ENCODE measurements at places on chromosomes 3 and 15.

DNA sequence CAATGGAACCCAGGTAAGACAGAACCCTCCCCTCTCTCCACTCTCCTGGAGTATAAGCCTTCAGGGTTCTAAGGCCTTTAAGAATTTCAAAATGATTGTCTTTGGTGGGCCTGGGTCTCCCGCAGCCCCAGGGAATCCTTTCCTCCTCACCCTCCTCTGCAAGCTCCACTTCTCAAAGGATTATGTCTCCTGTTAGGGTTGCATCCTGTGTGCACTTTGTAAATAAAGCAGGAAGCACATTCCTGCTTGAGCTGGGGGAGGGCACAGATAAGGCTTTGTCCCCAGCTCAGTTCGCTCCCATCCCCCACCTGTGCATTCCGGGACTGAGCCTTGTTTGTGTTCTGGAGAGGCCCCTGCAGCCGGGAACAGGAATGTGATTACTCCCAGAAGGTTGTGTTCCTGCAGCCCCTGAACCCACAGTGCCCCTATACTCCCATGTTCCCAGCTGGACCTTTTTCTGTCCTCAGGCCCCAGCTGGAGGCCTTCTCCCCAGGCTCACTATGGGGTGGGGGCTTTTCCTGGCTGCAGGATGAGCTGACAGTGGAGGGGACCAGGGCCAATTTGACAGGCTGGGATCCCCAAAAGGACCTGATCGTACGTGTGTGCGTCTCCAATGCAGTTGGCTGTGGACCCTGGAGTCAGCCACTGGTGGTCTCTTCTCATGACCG lies 9.5 kb downstream of the TYRO3 start:
- H3K36me3 ChIP-seq = peaks cover 38% of the 10 kb centered on the region
- H3K27me3 ChIP-seq = no peaks in the 10 kb centered on the region
- H3K27ac ChIP-seq = peak overlapping the region; percentile 95
- DNase-seq = peak; percentile 89
- peak overlapping the region; percentile 41 for H3K4me3 ChIP-seq
- peaks cover 62% of the 10 kb centered on the region for H3K4me1 ChIP-seq

DNA sequence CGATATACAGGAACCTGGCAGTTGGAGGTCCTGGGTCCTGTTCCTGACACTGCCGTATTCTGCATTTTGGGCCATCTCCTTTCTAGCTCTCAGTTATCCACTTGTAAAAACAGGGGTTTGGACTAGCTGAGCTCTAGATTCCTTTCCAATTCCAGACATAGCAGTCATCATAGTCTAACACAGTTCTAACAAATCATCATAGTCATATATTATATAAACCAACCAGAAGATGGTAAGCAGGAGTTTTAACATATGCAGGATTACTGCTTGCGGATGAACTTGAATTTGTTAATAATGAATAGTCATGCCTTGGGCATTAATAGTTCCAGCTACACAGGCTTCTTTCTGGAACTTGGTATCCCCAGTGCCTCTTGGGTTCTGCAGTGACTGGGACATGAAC lies 26.6 kb downstream of the MASP1 start:
- H3K4me1 ChIP-seq = peaks cover 15% of the 10 kb centered on the region
- no peak for DNase-seq
- H3K27me3 ChIP-seq = peaks cover 2% of the 10 kb centered on the region

GRCh38 chr3:141802316-141803077 lies 39.3 kb downstream of the GRK7 start:
- H3K36me3 ChIP-seq = peaks cover 3% of the 10 kb centered on the region
- H3K4me3 ChIP-seq = no peak overlapping the region
- H3K27me3 ChIP-seq = peaks cover 12% of the 10 kb centered on the region
- no peak for DNase-seq
- no peak overlapping the region for H3K27ac ChIP-seq
- peaks cover 15% of the 10 kb centered on the region for H3K4me1 ChIP-seq

DNA sequence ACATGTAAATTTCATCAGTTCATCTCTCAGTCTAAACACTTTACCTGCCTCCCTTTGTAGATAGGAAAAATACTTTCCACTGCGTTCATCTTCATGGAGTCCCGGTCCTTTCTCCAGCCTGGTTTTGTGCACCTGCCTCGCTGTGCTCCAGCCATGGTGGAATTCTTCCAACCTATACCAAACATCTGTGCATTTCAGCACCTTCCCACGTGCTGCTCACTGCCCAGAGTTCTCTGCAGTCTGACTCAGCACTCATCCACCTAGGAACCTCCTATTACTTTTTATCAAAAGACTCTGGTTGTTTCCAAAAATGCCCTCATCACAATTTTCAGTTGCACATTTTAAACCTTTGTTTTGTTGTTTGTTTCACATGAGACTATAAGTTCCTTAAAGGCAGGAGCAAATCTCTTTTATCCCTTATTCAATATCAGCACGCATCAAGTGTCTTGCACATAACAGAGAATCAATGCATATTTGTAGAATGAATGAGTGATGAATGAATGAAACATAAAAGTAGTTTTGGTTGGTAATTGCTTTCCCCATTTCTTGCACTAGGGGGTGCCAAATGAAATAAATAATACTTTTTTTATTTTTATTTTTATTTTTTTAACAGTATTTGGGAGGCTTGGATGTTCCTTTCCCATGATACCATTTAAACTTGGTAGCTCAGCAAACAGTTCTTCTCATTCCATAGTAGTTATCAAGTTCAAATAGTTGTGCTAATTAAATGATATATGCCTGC lies 30.2 kb upstream of the ADAMTS9 start:
- H3K4me1 ChIP-seq = peaks cover 11% of the 10 kb centered on the region
- H3K27me3 ChIP-seq = no peaks in the 10 kb centered on the region
- no peak overlapping the region for H3K27ac ChIP-seq
- H3K36me3 ChIP-seq = no peaks in the 10 kb centered on the region
- H3K4me3 ChIP-seq = no peak overlapping the region

DNA sequence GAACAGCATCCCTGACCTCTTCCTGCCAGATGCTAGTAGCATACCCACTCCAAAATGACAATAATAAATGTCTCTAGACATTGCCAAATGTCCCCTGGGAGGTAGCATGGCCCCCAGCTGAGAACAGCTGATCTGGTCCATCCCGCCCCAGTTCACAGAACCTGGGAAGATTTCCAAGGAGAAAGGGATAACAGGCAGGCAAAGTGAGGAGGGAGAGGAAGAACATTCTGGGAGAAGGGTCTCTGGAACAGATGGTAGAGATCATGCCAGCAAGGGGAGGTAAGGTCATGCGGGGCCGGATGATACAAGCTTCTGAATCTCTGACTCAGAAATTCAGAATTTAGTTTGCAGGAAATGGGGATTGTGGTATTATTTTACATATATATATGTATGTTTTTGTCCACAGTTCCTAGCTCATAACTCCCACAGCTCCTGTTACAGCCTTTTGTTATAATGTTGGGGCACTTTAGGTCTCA lies 192.7 kb downstream of the SUCLG2 start:
- no peaks in the 10 kb centered on the region for H3K36me3 ChIP-seq
- H3K4me3 ChIP-seq = no peak overlapping the region
- H3K27ac ChIP-seq = no peak overlapping the region

DNA sequence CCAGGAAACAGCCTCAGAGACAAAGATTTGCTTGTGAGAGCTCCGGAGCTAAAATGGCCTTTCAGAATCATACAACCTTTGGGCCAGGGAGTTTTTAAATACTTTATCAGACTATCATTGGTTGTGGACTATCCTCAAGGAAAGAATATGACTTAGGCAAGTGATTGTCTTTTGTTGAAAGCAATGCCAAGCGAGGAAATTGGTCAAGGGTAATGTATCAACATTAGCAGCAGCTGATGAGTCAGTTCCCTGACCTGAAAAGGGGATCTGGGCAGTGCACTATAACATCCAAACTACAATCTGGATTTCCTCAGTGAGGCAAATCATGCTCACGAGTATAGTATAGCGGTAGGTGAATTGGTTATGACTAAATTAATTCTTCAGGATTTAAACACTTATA lies 303.6 kb downstream of the LSAMP start:
- H3K4me3 ChIP-seq = no peak overlapping the region
- H3K4me1 ChIP-seq = peaks cover 6% of the 10 kb centered on the region
- peaks cover 13% of the 10 kb centered on the region for H3K36me3 ChIP-seq
- no peaks in the 10 kb centered on the region for H3K27me3 ChIP-seq
- H3K27ac ChIP-seq = no peak overlapping the region

DNA sequence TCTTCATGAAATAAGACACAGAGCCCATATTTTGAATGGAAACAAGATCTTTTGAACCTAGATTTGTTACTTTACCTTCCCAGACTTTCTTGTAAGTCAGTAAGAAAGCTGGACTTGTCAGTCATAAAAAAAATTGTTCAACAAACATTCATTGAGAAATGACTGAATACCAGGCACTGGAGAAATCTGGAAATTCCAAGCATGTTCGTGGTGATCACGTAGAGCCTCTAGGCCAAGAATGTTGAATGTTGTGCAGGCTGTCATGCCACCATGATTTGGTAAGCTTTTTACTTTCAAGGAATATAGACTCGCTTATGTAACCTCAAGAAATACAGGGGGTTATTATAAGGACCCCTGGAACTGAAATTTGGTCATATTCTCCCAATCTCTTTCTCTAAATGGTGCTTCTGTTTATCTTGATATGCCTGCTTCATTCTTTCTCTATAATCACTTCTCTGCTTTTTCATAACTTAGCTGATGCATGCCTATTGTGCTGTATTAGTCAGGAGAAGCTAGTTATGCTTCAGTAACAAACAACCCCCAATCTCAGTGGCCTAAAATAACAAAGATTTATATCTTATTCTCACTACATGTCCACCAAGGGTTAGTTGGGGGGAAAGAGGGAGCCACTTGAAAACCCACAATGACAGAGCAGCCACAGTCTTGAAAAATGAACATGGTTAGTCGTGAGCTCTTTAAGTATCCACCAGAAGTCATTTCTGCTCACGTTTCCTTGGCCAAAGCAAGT lies 3.4 kb upstream of the TPM1 start:
- H3K4me1 ChIP-seq = peaks cover 38% of the 10 kb centered on the region
- peaks cover 9% of the 10 kb centered on the region for H3K36me3 ChIP-seq
- no peak overlapping the region for H3K4me3 ChIP-seq
- no peak for DNase-seq

- H3K4me1 ChIP-seq = peaks cover 13% of the 10 kb centered on the region
- H3K4me3 ChIP-seq = no peak overlapping the region
- DNase-seq = no peak
- no peak overlapping the region for H3K27ac ChIP-seq
- H3K36me3 ChIP-seq = peaks cover 14% of the 10 kb centered on the region
Observed at GRCh38 chr15:89074402-89075012, 13.7 kb upstream of the ABHD2 start.

- H3K4me1 ChIP-seq = no peaks in the 10 kb centered on the region
- no peaks in the 10 kb centered on the region for H3K36me3 ChIP-seq
- no peak for DNase-seq
- H3K4me3 ChIP-seq = no peak overlapping the region
- no peak overlapping the region for H3K27ac ChIP-seq
Observed at GRCh38 chr3:185995352-185995751, 57.5 kb upstream of the TRA2B start.

- peak overlapping the region; percentile 38 for H3K4me3 ChIP-seq
- H3K4me1 ChIP-seq = peaks cover 29% of the 10 kb centered on the region
- H3K36me3 ChIP-seq = no peaks in the 10 kb centered on the region
- H3K27ac ChIP-seq = no peak overlapping the region
Observed at GRCh38 chr3:44020143-44020542, 221.5 kb upstream of the TOPAZ1 start.

GRCh38 chr3:158847452-158847821 lies 45.6 kb downstream of the MFSD1 start:
- H3K4me1 ChIP-seq = no peaks in the 10 kb centered on the region
- H3K27ac ChIP-seq = no peak overlapping the region
- no peaks in the 10 kb centered on the region for H3K27me3 ChIP-seq
- DNase-seq = no peak
- H3K4me3 ChIP-seq = no peak overlapping the region

GRCh38 chr15:69451951-69452691 lies 497 bp upstream of the RPLP1 start:
- H3K36me3 ChIP-seq = peaks cover 52% of the 10 kb centered on the region
- no peaks in the 10 kb centered on the region for H3K27me3 ChIP-seq
- peaks cover 27% of the 10 kb centered on the region for H3K4me1 ChIP-seq
- peak overlapping the region; percentile 100 for H3K27ac ChIP-seq
- H3K4me3 ChIP-seq = peak overlapping the region; percentile 97

- H3K4me1 ChIP-seq = peaks cover 22% of the 10 kb centered on the region
- no peak overlapping the region for H3K4me3 ChIP-seq
- H3K36me3 ChIP-seq = no peaks in the 10 kb centered on the region
- DNase-seq = no peak
Observed at GRCh38 chr15:46301291-46301690, 666.5 kb downstream of the SQOR start.

GRCh38 chr3:24354230-24354629 lies 140.4 kb downstream of the THRB start:
- DNase-seq = no peak
- no peaks in the 10 kb centered on the region for H3K27me3 ChIP-seq
- no peaks in the 10 kb centered on the region for H3K36me3 ChIP-seq
- H3K4me1 ChIP-seq = peaks cover 4% of the 10 kb centered on the region

GRCh38 chr15:51982013-51982769 lies 10.6 kb upstream of the LEO1 start:
- no peak overlapping the region for H3K4me3 ChIP-seq
- H3K4me1 ChIP-seq = no peaks in the 10 kb centered on the region
- 0 out of 2 replicates have a peak overlapping the region, but pooled peaks have one; percentile 52 for H3K27ac ChIP-seq

DNA sequence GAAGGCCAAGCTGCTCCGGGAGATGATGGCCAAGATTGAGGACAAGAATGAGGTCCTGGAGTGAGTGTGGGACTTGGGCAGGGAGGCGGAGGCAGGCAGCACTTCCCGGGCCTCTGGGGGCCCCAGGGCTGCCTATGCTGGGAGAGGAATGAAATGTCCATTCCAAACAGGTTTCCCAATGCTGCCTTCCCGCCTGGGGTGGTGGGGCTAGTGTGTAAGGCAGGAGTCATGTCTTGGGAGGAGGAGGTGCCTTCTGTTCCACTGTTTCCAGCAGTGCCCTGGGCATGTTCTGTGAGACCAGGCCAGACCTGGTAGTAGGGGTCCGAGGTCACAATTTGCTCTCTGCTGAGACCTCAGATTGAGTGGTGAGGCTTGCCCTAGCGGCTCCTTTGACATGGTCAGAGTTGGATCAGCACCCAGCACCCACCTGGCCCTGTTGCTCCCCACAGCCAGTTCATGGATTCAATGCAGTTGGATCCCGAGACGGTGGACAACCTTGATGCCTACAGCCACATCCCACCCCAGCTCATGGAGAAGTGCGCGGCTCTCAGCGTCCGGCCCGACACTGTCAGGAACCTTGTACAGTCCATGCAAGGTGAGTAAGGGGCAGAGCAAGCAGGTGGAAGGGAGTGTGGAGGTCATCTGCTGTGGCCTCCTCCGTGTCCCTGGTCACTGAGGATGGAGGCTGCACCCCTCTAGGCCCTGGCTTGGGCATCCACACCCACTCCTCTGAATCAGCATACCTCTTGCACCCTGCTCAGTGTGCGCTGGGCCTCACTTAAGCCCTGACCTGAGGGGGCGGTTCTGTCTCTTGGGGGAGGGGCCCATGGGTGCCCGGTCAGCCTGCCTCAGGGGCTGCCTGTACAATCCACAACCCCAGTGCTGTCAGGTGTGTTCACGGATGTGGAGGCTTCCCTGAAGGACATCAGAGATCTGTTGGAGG lies 27.3 kb downstream of the PTPN23 start:
- no peaks in the 10 kb centered on the region for H3K4me1 ChIP-seq
- no peak for DNase-seq
- no peak overlapping the region for H3K4me3 ChIP-seq
- H3K36me3 ChIP-seq = peaks cover 23% of the 10 kb centered on the region
- H3K27me3 ChIP-seq = no peaks in the 10 kb centered on the region

- H3K4me1 ChIP-seq = peaks cover 45% of the 10 kb centered on the region
- no peak for DNase-seq
- no peak overlapping the region for H3K4me3 ChIP-seq
- H3K27ac ChIP-seq = no peak overlapping the region
- H3K27me3 ChIP-seq = no peaks in the 10 kb centered on the region
Observed at GRCh38 chr3:125194061-125194848, 18.3 kb downstream of the SLC12A8 start.

All from WTC11 (cell line).